T-helper 2 cell (primary cell): ENCODE measurements at places on chromosomes 6 and 20.

- DNase-seq = no peak
These were observed 179.7 kb downstream of the KHDC1L start for GRCh38 chr6:73045609-73046008.

- DNase-seq = no peak
These were observed 46.4 kb downstream of the MOCS1 start for GRCh38 chr6:39887692-39888450.

DNA sequence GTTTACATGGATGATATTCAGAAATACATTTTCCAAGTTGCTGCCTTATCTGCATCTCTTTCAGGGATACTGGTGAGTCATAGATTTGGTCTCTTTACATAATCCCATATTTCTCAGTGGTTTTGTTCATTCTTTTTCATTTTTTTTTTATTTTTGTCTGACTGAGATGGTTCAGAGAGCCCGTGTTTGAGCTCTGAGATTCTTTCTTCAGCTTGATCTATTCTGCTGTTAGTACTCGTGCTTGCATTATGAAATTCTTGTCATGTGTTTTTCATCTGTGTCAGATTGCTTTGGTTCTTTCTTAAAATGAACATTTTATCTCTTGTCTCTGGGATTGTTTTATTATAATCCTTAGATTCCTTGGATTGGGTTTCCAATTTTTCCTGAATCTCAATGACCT, 317.3 kb downstream of the DOK5 start:
- DNase-seq = no peak

- no peak for DNase-seq
These were observed 46.7 kb upstream of the CARMIL1 start for GRCh38 chr6:25232479-25232878.

GRCh38 chr6:163398115-163398514, 16.4 kb upstream of the QKI start:
- DNase-seq = no peak

GRCh38 chr20:59392736-59393135, 92.3 kb downstream of the EDN3 start:
- no peak for DNase-seq

- DNase-seq = no peak
These were observed 133.9 kb downstream of the ZDHHC14 start for GRCh38 chr6:157514659-157515496.

- DNase-seq = no peak
These were observed 59.7 kb upstream of the EEF1A1 start for GRCh38 chr6:73580247-73581149.

- DNase-seq = no peak
These were observed 30.8 kb downstream of the NHSL1 start for GRCh38 chr6:138468320-138469015.

- DNase-seq = no peak
These were observed 403.7 kb downstream of the CDH26 start for GRCh38 chr20:60361761-60362395.

GRCh38 chr20:62724692-62725595, 16.3 kb downstream of the NTSR1 start:
- no peak for DNase-seq

GRCh38 chr20:49045440-49046086, 549 bp upstream of the CSE1L start:
- DNase-seq = peak; percentile 61

DNA sequence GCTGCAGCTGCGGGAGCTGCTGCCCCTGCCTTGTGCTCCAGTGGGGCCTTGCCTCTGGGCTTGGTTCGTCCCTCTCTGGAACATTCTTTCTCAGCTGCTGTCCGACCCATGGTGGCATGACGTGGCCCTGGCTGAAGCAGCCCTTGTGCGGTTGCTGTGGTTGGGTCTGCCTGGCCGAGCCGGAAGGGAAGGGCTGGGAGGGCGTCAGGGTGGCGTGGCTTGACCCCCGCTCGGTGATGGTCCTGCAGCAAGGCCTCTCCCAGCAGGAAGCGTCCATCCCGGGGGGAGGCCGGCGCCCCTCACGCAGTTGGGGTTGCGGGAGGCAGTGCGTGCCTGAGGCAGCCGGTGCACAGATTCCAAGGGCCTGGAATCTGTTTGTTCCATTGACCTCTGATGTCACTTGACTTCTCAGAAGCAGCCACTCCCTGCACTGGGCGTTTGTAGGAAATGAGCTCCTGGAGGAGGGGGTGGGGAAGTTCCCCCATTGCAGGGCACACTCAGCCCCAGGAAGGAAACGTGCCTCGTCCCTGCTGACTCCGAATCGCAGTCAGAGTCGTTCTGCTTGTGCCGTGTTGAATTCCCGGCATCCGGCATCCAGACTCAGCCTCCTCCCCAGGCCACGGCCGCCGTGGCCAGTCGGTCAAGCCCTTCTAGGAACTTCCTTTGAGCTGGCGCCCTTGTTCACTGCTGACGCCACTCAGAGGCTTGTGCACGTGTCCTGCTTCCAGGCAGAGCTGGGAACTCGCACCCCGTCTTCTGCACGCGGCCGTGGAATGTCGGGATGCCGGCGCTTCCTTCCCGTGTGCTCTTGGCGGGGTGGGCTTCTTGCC, 9.7 kb upstream of the TNFRSF6B start:
- DNase-seq = no peak

- DNase-seq = no peak
These were observed 118.8 kb downstream of the COL19A1 start for GRCh38 chr6:69985180-69985579.

DNA sequence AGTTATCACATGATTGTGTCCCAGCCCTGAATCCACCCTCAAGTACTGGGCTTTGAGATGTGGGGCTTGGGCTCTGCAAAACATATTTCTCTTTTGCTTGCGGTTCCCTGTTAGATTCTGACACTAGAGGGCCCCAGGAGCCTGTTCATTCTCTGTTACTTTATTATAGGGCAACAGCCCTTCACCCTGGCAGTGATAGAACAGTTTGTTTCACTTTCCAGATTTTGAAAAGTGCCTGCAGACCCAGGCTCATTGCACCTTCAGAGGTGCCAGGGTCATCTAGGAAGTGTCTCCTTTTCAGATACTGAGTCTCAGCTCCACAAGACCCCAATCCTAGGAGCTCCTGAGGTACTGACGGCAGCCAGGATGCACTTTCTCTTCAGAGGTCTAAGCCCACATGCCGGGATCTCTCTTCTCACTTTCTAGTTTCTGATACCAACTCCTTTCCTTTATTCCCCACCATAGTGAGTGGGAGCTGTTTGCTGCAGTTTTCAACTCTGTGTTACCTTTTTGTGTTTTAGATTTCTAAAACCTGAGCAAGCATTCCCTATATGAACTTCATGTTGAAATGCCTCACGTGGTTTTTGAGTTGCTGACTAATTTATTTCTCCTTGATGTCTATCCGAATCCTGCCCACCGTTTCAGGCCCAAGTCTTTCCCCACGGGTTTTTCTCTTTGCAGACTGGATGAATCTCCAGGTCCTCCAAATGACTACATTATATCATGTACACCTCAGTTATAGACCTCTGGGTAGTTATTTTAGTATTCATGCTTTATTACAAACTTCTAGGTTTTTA, 10.9 kb downstream of the ABT1 start:
- no peak for DNase-seq

GRCh38 chr6:113466526-113466925, 390.6 kb upstream of the MARCKS start:
- no peak for DNase-seq

DNA sequence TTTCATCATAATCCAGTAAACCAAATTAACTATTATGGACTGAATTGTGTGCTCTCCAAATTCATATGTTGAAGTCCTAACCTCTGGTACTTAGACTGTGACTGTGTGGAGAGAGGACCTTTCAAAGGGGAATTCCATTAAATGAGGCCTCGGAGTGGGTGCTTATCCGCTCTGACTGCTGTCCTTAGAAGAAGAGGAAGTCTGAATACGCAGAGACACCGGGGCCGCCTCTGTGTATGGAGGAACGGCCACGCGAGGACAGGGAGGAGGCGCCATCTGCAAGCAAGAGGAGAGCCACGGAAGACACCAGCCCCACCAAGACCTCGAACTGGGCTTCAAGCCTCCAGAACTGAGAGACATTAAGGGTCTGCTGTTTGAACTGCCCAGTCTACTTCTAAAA, 35.6 kb upstream of the RPS6KA2 start:
- DNase-seq = no peak

GRCh38 chr6:115524821-115525220, 535.9 kb downstream of the FRK start:
- no peak for DNase-seq

- no peak for DNase-seq
These were observed 26.2 kb downstream of the GTSF1L start for GRCh38 chr20:43700627-43701026.

DNA sequence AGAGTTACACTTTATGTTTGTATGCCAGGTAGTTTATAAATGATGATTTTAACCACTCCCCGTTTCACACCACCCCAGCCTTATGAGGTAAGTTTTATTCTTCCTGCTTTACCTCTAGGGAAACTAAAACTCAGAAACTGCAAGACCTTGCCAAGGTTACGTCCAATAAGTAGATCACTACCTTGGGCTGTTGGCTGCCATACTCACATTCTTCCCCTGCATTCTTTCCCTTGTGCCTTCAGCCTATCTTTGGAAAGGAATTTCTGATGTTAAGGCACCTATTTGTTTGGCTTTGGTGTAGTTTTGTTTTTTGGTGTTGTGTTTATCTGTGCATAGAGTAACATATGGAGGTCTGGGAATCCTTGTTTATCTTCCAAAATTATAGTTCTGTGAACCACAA, 122.1 kb downstream of the UST start:
- no peak for DNase-seq

- no peak for DNase-seq
These were observed 79.6 kb downstream of the TTLL2 start for GRCh38 chr6:167404385-167405049.

DNA sequence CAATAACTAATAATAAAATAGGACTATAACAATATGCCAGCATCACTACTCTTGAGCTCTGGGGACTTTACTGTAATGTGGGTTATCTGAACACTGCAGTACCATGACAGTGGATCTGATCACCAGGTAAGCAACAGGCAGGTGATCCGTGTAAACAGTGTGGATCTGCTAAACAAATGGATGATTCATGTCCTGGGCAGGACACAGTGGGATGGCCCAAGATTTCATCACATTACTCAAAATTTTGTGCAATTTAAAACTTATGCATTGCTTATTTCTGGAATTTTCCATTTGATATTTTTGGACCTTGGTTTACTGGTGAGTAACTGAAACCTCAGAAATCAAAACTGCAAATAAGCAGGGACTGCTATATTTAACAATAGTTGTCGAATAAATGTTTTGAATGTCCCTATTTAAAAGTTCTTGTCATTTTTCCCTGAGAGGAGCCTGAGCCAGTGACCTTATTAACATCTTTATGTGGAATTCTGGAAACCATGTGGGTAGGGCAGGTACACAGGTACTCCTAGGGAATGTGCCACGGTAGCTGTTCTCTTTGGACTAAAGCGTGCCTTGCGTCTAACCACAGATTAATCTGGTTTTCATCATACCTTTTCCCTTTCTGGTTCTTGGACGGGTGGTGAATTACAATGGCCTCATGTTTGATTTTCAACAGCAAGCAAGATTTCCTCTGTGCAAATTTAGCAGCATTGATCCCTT, 214.5 kb upstream of the SASH1 start:
- DNase-seq = no peak

- no peak for DNase-seq
These were observed 634.8 kb upstream of the CITED2 start for GRCh38 chr6:140009286-140009685.

DNA sequence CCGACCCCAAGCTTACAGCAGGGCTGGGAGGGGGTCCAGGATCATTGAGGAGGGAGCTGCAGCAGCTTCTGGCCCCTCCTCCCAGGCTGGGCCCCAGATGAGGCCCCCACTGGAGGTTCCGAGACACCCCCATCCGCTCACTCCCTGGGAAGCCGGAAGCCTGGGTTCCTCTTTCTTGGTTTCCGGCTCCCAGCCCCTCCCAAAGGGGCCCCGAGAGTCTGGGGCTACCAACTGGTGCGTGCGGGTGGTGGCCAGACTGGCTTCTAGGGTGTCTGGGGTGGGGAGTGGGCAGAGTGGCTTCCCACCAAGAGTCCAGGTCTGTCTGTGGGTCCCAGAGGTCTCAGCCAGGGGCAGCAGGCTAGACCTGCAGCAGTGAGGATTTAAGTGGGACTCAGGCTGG, 2.2 kb downstream of the RGS19 start:
- DNase-seq = no peak

GRCh38 chr6:101482606-101483005, 89.1 kb downstream of the GRIK2 start:
- no peak for DNase-seq

DNA sequence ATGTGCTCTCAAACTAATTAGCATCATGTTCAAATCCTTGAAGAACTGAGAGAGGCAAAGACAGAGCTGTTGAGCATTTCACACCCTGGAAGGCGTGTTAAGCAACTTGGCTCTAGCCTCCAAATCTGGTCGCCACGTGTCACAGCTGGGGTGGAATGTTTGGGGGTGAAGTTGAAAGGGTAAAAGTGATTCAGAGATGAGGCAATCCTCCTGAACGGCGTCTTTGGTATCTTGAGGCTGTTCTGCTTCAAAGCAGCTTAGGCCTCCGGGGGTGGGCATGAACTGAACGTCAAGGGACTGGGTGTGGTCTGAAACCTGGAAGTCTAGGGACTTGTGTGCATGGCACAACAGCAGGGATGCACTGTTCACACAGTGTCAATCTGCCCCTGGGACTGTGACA, 62.3 kb downstream of the TRAM2 start:
- DNase-seq = no peak

DNA sequence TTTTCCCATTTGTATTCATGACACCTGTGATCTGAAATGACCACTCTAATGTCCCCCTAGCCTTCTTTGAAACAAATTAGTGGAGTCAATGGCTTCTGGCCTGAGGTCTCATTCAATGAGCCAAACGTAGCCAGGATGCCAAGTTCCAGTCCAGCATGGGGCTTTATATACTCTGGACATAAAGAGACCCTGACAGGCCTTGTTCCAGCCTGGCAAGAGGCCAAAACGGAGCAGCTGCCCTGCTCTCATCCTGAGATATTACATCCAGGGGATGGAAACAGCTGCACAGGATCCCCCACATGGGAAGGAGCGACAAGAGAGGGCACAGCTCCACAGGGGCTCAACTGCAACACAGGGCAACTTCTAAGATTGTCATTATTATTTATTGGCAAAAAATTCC, 437.8 kb downstream of the CDH26 start:
- no peak for DNase-seq

DNA sequence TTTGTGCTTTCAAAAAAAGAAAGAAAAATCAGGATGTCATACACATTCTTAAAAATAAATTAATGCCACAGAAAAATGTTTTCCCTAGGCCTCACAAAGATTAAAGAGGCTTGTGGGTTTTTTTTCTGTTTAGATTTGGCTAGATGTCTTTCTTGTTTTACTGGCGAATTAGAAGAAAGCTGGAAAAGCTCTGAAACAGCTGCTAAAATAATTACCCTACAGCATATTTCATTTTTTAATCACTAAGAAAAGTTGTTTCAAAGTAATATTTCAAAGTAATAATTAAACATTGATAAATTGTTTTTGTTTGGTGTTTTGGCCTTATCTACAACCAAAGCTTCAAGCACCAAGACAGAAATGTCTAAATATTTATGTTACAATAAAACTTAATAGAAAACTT, 3.7 kb upstream of the ENPP1 start:
- no peak for DNase-seq

GRCh38 chr6:47278545-47278944, 31.2 kb downstream of the TNFRSF21 start:
- no peak for DNase-seq
